Activated CD8-positive, alpha-beta memory T cell treated with anti-CD3 and anti-CD28 coated beads, Interleukin-2, amount 50 U/mL, for 48 hours (primary cell): ENCODE measurements at places on chromosomes 5 and 9.

GRCh38 chr5:446883-447263, 3.9 kb downstream of the EXOC3 start:
- DNase-seq, result no peak

GRCh38 chr9:118957585-118957984, 411.6 kb downstream of the BRINP1 start:
- no peak for DNase-seq

- no peak for DNase-seq
Measured at GRCh38 chr5:4197151-4197550, 601.5 kb downstream of the IRX1 start.

DNA sequence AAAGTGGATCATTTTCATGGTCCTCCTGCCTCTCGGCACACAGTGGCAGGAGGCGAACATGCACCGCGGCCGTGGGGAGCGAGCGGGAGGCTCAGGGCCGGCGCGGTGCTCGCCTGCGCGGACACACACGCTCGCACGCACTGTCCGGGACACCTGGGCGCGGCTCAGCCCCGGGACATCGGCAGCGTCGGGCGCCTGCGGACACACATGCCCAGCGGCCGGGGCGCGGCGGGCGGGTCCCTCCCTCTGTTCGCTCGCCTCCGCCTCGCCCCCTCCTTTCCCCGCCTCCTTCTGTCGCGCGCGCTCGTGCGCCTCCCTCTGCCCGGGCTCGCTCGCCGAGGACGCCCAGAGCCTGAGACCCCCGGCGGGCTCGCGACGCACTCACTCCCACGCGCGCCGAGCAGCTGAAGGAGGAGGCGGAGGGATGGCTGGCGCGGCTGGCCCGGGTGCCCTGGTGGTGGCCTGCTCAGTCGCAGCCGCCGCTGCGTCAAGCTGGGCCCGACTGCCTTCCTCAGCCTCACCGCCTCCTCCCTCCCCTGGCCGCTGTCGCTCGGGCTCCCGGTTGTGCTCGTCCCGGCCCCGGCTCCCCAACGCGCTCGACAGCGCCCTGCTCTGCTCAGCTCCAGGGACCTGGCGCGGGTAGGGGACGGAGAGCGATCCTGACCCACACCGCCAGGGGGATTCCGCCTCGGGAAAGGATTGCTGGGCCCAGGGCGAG, at the start of gene FRMD3:
Gene FRMD3, minus strand, starts transcription at position 230 of the 718 bp plus-strand sequence. Its CDS starts 170 bp downstream, at position 60.
- peak; percentile 66 for DNase-seq

DNA sequence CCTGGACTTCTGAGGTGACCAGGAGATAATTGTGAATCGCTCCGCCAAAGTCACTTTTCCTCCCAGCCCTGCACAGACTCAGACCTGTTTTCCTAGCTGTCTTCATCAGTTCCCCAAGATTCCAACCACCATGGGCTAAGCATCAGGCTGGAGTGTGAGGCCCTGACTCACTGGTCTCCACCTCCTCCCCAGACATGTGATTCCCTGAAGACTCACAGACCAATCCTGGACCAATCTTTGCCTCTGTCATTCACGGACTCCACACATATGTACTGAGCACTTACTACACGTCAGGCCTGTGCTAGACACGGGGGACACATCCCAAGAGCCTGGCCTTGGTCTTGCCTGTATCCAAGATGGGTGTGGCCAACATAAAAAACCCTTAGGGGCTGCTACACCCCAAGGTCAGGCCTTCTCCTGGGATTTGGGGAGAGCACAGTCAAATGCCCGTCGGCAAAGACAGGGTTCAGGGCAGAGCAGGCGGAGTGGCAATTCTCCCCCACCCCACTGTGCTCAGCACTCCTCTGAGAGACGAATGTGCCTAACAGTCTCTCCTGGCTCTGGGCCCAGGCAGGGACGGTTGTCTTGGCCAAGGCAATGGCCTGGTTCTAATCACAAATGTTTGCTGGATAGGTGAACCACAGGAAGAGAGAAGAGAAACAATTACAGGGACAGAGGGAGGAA, 11.9 kb downstream of the EEIG1 start:
- DNase-seq, result no peak

- DNase-seq, result no peak
Measured at GRCh38 chr5:14251733-14252132, 108.6 kb downstream of the TRIO start.

DNA sequence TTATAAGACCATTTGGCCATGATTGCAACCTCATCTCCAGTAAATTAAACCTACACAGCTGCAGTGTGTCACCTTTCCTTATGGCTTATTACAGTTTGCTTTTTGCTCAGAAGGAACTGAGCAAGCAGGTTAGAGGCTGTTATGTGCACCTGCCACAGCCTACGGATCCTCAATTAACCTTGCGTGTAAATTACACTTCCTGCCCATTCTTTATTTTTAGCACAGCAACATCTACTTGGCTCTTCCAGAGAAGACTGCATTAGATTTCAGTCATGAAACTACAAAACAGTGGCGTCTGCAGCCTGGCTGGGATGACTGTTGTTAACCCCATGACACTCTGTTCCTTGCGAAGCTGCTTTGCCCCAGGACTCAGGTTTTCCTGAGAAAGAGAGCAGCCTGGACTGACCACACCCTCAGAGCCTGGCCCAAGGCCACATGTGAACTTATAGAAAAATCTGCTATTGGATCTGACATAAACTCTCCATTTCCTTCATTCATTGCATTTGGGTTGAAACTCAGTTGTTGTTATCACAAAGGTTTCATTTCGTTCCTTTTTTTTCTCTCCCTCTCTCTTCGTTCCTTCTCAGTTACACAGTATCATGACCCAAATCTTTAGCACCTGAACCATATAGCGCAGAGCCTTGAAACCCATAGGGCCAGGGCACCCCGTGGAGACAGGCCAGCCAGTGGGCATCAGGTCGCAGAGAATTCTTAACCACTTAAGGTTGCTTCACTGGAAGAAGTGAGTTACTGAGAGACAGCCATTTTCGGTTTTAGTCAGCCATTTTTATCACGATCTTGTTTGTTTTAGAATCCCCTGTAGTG, 138.6 kb downstream of the PALM2AKAP2 start:
- DNase-seq, result peak; percentile 68

DNA sequence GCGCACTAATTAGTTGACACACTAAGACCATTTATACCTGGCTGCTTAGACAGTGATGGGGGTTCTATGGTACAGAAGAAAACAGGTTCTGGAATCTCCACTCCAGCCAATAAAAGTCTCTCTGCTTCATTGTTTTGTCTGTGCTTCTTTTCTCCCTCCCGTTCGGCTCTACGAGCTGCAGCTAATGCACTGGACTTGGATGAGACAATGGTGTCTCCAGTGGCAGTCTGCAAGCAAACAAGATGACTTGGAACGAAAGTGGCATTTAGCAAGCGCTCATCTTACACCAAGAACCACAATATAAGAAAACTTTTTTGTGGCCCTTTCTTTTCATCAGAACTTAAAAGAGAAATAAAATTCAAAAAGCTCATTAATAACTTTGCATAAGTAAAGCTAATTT, 30.2 kb downstream of the GFM2 start:
- no peak for DNase-seq

DNA sequence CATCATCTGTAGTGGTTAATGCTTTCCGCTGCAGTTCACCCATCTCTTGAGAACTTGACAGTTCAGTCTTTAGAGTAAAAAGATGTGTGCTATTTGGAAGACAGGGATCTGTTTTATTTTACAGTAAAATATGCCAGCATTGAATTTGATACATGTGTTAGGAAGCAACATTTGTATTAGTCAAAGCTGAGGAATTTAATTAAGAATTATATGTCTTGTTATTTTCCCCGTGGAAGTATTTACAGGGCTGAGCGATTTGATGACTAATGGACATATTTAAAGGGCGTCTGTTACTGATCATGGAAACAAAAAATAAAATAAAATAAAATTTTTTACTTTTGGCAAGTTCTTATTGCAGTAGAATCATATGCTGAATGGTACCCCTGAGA, 101.3 kb downstream of the PAM start:
- no peak for DNase-seq

DNA sequence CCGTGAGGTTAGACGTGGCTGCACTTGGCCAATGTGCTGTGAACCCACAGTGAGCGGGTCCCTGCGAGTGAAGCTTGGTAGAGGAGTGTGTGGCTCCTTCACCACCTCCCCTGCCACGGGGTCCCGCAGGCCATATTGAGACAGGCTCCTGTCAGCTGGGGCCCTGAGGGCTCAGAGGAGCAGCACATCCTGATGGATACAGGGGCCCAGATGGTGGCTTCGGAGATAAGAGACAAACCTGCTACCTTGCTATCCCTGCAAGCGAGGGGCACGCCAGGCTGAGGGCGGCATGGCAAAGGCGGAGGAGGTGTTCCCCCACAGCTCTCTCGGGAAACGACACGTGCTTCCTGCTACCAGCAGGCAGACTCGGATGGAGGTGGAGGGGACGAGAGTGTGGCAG, 33.1 kb downstream of the SLC6A3 start:
- DNase-seq, result no peak

DNA sequence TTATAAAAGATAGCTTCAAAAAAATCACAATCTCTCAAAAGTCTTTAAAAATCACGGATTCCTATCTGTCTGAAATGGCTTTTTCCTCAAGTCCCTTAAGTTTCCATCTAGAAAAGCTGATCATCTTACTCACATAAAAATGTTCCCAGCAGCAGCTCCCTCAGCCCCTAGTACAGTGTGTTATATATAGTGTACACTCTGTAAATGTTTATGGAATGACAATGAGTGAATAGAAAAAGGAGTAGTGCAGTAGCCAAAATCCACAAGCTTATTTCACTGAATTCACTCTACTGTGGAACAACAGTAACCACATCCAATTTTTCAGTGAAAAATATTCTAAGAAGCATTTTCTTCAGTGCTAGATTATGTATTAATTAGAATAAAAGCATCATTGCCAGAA, 609.4 kb downstream of the DTWD2 start:
- DNase-seq, result no peak

- no peak for DNase-seq
Measured at GRCh38 chr9:23635276-23635675, 190.8 kb downstream of the ELAVL2 start.

- no peak for DNase-seq
Measured at GRCh38 chr9:126564716-126565115, 49.0 kb upstream of the LMX1B start.

DNA sequence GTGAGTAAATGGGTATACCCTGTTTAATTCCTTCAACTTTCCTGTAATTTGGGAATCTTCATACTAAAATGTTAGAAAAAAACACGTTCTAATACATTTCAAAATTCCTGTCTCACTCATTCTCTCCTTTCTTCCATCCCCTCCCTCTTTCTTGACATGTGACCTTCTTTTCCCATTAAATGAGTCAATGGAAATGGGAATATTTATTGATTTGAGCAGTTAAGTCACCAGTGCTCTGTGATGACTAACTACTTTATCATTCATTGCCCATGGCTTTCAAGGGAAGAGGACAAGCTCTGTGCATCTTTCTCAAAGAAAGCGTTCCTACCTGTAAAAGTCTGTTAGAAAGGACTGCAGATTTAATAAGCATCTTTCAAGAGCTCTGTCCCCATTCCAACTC, 144.4 kb upstream of the MAP3K1 start:
- no peak for DNase-seq

GRCh38 chr5:3595006-3595961, at the start of gene IRX1:
Gene IRX1 (plus strand): TSS chr5:3595832. CDS start chr5:3596106, 274 bp downstream.
- no peak for DNase-seq

DNA sequence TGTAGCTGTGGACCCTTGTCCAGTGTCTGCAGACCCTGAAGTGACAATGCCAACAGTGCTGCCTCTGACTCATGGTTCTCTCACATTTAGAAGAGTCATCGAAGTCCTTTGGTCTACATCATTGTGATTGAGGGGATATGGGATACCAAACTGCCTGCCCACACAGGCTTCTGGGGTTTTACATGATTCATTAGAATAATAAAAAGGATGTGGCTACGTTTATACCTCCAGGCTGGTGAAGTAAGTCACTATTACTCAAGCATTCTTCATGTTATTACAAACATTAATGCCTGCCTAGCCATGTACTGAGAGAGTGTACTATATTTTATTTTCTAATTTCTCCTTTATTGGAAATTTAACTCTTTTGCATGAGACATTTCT, 365.7 kb downstream of the SPATA31D1 start:
- DNase-seq, result no peak

- DNase-seq, result no peak
Measured at GRCh38 chr9:21710548-21711191, 91.8 kb upstream of the MTAP start.

- DNase-seq, result no peak
Measured at GRCh38 chr5:171872666-171873065, 87.0 kb downstream of the SMIM23 start.

DNA sequence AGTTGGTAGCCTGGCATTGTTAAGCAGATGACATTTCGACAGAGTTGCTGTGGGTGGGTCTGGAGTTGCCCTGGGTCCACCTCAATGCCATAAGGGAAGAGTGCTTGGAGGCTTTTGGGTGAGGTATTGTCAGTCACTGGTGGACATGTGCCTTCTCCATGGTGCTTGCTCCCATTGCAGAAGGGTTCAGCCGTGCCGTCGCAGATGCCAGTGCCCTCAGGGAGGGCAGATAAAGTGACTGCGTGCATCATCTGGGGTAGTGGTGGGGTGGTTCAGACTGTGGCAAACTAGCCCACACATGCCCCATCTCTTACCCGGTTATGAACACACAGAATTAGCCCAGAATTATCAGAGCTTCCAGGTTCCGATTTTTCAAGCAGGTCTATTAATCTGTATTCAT, 71.6 kb downstream of the FBXL7 start:
- no peak for DNase-seq

- DNase-seq, result no peak
Measured at GRCh38 chr5:93145767-93146166, 435.3 kb downstream of the NR2F1-AS1 start.

DNA sequence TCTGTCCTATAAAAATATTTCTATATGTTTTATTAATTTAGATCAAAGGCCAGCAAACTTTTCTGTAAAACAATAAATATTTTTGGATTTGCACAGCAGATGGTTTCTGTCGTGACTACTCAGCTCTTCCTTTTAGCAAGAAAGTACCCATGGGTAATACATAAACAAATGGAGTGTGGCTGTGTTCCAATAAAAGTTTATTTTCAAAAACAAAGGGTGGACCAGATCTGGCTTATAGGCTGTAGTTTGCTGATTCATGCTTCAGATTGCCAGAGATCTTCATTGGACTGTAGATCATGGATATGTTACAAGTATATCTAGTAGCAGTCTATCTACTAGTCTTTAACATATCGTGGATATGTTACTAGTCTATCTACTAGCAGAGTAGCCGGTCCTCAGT, 590.5 kb downstream of the CSNK1G3 start:
- no peak for DNase-seq

DNA sequence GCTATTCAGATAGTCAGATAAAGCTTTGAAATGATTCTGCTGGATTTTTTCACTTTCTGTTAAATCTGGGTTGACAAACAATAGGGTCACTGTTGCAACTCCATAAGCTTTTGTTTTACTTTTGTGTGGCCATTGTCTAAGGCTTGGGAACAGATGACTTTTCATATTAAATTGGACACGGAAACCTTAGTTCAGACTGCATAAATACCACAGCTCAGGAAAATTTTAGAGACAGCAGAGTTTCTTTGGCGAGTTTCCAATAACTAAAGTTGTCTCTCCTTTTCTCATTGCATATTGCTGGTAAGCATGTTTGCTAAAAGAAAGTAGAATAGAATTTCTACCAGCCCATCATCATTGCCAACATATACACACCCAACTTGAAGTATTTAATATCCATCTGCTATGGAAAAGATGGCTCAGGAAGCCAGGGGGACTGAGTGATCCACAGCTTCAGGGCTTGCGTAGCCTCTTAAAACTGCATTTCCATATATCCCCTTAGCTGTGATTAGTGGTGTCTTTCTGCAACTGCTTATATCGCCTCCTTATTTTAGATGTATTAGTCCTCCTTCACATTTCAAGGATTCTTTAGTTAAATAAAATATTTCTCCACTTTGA, 168.2 kb downstream of the ARHGAP26 start:
- no peak for DNase-seq
